HCEC 1CT (cell line): ENCODE measurements at places on chromosomes 7 and 10.

GRCh38 chr10:73798927-73799560 lies 12.4 kb downstream of the NDST2 start:
- no peak for DNase-seq

DNA sequence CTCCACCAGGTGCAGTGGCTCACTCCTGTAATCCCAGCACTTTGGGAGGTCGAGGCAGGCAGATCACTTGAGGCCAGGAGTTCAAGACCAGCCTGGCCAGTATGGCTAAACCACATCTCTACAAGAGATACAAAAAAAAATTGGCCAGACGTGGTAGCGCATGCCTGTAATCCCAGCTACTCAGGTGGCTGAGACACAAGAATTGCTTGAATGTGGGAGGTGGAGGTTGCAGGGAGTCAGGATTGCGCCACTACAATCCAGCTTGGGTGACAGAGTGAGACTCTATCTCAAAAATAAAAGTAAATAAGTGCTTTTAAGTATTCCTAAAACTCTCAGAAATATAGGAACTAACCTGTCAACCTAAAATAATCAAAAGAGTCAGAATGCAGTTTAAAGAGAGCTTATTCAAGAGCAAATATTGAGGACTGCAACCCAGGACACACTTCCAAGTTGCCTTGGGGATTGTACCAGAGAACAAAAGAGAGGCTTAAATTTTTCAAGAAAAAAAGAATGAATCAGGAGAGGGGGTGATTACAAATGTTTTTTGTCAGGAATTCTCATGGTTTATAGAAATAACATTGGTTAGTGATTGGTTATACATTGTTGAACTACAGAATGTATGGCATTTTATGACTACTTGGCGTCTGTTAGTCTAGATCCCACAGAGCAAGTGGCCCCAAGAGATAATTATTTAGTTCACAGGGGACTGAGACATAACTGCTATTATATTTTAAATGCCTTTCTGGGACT lies 33.2 kb upstream of the PPP1R9A start:
- no peak for DNase-seq

DNA sequence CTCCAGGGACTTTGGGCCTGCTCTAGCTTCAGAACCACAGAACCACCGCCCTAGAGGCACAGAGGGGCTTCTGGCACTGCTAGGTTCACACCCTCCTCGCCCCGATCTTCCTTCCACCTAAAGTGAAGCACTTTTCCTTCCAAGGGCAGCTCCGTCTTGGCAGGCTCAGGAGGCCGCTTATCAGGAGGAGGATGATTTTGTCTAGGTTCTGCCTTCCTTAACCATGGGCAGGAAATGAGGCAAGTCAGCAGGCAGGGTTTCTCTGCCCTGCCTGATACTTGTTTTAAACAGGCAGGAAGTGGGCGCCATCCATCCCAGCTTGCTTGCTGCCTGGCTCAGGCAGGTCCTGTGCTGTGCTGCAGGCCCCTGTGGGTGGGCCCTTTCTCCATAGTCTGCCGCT lies 8.3 kb upstream of the ATP6V0E2 start:
- no peak for DNase-seq

GRCh38 chr7:94477878-94478277 lies 31.7 kb upstream of the CASD1 start:
- no peak for DNase-seq

DNA sequence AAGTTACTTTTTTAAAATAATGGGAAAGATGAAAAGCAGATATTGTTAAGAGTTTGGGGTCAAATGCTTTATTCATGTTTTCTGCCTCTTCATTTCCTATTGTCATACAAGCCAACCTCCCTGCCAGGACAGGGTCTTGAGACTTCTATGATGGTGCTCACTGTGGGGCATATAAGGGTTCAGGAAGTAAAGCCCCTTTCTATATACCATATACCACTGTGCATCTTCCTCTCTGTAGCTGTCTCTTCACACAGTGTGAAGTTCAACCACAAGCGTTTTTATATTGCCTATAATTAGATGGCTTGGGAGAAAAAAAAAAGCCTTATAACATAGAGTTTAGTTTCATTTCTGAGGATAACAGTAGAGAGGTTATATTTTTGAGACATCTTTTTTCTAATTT lies 389.8 kb upstream of the SORCS1 start:
- no peak for DNase-seq

GRCh38 chr10:113718969-113719822 lies 32.3 kb upstream of the PLEKHS1 start:
- no peak for DNase-seq

GRCh38 chr7:10181996-10182395 lies 791.7 kb upstream of the PHF14 start:
- no peak for DNase-seq

DNA sequence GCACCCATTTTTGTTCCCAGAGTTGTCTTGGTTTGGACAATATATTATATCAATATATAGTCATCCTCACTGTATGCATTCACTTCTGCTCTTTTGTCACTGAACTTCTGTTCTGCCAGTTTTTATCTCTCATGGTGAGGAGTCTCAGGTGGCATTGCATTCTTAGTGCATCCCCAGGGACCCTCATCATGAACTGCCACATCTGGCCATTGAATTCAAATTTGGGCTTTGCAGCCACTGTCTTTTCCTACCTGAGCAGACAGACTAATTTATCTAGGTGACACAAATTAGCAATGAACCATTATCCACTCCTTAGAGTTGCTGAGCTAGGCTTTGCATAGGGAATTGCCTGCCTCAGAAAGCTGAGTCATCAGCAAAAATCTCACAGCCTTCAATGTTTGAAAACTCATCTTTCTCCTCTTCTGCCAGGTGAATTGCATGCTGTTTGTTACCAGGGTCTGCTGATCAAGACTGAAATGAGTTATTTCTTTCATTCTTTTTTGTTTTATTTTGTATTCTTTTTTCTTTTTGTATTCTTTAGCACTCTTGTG lies 316.8 kb upstream of the MTPN start:
- no peak for DNase-seq

GRCh38 chr10:44186150-44186549 lies 198.7 kb downstream of the CXCL12 start:
- DNase-seq, result peak; percentile 42

GRCh38 chr10:44752451-44753441 lies 158.4 kb upstream of the TMEM72 start:
- DNase-seq, result peak; percentile 90

- DNase-seq, result no peak
These were observed 22.4 kb downstream of the NRBF2 start for GRCh38 chr10:63155388-63156020.

DNA sequence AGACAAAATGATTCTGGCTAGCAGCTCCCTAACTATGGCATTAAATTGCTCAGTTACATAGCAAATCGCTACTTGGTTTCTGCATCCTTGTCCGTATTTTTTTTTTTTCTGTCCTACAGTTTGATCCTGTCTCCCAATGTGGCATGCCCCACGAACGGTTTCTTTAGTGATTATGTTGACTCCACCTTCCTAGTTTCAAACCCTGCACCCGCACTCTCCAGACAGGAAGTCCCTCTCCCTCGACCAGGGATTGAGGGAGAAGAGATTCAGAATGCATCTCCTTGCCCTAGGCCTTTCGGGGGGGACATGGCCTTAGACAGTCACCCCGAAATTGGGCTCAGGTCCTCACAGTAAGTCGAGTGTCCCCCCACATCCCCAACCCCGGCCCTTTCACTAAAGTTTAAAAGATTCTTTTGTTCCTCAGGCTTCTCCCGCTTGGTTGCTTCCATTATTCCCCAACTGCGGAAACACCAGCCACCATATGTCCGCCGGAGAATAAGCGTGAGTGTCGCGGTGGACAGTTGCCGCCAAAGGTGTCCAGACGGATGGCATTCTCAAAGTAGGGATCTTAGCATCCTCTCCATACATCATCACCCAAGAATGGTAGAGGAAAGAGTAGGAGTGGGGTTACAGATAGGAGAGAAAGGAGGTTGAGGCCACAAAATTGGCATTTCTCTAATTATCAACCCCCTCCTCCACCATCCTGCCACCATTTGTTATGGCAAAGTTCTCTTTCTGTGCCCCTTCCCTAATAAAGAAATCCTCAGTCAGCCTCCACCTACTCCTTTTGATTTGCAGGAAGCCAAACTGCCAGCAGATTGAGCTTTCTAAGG lies 7.3 kb downstream of the EVX1 start:
- DNase-seq, result no peak

DNA sequence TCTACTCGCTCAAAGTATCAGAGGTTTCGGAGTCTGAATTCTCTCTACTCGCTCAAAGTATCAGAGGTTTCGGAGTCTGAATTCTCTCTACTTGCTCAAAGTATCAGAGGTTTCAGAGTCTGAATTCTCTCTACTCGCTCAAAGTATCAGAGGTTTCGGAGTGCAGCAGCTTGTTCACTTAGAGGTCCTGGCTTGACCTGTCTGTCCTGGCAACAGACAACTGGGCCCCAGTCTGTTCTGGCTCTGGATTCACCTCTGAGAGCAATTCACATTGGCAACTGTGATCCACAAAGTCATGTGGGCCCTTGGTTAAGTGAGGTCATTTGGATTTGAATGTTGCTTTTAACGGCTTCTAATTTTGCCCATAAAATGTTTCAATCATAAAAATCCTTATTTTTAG lies 63.9 kb upstream of the ST8SIA6 start:
- DNase-seq, result no peak

DNA sequence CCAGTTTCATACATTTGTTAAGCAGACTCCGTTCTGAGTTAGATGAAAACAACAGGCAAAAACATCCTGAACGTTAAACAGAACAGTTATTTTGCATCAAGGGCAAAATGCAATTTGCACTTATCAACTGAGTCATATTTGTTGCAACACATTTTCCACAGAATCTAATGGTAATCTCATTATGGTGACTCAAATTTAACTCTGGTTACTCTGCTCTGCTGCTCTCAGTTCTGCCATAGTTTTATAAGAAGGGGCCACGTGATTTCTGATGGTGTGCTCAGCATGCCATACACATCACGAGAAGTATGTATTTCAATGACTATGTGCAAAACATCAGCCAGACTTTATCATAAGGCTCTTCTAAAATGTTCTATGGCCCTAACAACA lies 148.8 kb downstream of the CHCHD3 start:
- DNase-seq, result peak; percentile 80

DNA sequence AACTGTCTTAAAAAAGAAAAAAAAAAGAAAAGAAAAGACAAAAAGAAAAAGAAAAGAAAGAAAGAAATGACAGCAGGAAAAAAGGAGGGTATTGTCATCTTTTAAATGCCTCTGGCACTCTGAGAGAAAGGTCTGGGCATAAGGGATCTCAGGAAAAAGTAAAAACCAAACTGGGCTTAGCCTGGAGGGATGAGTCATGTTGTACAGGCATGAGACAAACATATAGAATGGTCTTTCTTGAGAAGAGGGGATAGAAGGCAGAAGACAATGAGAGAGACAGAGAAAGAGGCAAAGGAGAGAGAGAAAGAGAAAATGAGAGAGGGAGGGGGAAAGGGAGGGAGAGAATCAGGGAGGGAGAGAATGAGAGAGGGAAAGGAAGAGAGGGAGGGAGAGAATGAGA lies 32.3 kb upstream of the KCNMA1 start:
- no peak for DNase-seq

GRCh38 chr7:94698275-94698674 lies 42.3 kb upstream of the SGCE start:
- peak; percentile 88 for DNase-seq

- no peak for DNase-seq
These were observed 7.7 kb downstream of the BBS9 start for GRCh38 chr7:33137103-33137502.

- peak; percentile 78 for DNase-seq
These were observed 266.6 kb downstream of the POLR1F start for GRCh38 chr7:19442016-19442785.

GRCh38 chr7:142440219-142440905 lies 182.5 kb upstream of the PRSS58 start:
- peak; percentile 77 for DNase-seq

DNA sequence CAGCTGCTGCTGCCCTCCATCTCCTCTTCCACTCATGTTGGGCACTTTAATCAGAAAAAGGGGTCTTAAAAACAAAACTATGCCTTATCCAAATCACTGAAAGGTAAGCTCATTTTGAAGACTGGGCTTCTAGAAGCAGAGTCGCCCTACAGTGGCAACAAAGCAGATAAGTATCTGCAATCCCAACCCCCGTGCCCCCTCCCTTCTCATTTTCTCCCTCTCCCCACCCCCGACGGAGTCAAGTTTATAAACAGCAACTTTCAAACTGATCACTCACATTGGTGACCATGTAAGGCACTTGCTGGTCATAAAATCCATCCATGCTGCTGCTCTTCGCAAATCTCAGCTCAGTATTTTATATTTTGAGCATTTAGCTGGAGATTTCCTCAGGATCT lies 738 bp downstream of the ETV1 start:
- peak; percentile 35 for DNase-seq

GRCh38 chr10:125684581-125684980 lies 1.6 kb upstream of the TEX36 start:
- DNase-seq, result no peak

GRCh38 chr7:119046068-119046467 lies 821.6 kb downstream of the ANKRD7 start:
- no peak for DNase-seq

- DNase-seq, result no peak
These were observed 3.7 kb upstream of the ZNF438 start for GRCh38 chr10:31035266-31035798.

- peak; percentile 81 for DNase-seq
These were observed at the start of gene NT5C2 for GRCh38 chr10:103193107-103193819. TSS of gene NT5C2 (minus strand) at chr10:103193272. CDS start at chr10:103174958, 18,314 bp downstream.

- DNase-seq, result no peak
These were observed 130.6 kb downstream of the WDR11 start for GRCh38 chr10:120981601-120982391.

- no peak for DNase-seq
These were observed 9.8 kb downstream of the UCMA start for GRCh38 chr10:13224210-13224995.

- DNase-seq, result no peak
These were observed 10.2 kb downstream of the ALKBH4 start for GRCh38 chr7:102454468-102454867.

- no peak for DNase-seq
These were observed 194.4 kb upstream of the PTER start for GRCh38 chr10:16242446-16242845.

- DNase-seq, result peak; percentile 34
These were observed 75.3 kb downstream of the ZNF92 start for GRCh38 chr7:65448816-65449504.

GRCh38 chr7:13099154-13099795 lies 411.8 kb downstream of the ARL4A start:
- DNase-seq, result peak; percentile 13
